ENCODE measurements at places on chromosomes 3 and 15.

GRCh38 chr3:107524326-107524840, 1.6 kb downstream of the BBX start:
- peak; percentile 26 for DNase-seq

- DNase-seq: no peak
Observed at GRCh38 chr3:18080198-18080689, 337.8 kb upstream of the TBC1D5 start.

- no peak for DNase-seq
Observed at GRCh38 chr15:41254560-41254959, 23.5 kb downstream of the CHP1 start.

DNA sequence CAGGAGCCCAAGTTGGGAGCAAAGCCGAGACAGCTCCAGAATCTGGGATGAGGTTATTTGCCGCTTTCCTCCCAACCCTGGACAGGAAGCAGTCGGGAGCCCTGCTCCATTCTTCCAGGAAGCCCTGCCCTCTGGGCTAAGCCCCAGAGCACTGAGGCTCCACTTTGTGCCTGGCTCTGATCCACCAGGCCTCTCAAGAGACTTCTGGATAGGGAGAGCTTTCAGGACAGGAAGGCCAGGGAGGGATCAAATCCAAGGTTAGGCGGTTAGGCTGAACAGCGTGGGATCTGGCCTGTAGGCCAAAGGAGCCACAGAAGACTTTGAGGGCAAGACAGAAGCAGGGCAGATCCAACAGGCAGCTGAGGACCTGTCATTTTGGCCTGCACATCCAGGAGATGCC, 835 bp downstream of the STOML1 start:
- no peak for DNase-seq

DNA sequence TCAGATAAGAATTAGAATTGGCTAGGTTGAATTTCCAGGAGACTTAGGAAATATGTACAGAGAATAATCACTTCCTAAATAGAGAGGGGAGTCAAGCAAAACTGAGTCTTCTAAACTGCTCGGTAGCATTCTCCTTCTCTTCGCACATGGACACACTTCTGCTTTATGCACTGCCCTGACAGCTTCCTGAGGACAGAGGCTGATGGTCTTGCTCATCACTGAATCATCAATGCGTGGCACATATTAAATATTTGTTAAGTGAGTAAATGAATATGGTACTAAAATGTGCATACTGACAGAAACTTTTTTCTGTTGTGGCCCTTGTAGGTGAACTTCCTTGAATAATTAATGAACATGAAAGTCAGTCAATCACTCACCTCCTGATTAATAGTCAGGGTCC, 315.5 kb downstream of the FHIT start:
- DNase-seq: no peak

GRCh38 chr3:197522881-197523441, 32.8 kb downstream of the BDH1 start:
- DNase-seq: no peak

DNA sequence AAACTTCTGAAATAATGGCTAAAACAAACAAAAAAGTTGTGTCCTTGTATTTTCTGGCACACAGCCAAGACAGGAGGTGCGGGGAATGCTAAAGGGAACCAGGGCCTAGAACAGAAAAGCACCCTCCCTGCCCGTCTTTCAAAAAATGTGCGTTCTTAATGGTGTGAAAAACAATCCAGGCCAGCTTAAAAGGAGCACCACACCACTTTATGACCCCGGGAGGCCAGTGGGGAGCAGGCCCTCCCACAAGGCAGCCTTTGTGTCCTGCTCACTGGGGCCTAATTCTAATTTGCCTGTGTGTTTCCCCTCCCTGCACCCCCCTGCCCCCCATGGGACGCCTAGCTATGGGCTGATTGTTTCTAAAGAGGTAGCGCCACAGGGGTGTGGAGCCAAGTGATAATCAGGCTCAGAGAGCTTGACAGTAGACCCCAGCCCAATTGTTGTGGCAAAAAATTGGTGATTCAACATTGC, 181.4 kb downstream of the GREM1 start:
- DNase-seq: peak; percentile 72
